HFFc6 (cell line): ENCODE measurements at places on chromosomes 2 and 18. TPM values are rescaled to one million over a fixed set of nuclear protein-coding genes. Genes with fewer than 3 reads are reported as not detected.

Gene FAM124B
- not detected in 3 replicates for total RNA-seq

Gene EML6
- 0.05 to 0.41 TPM (median 0.27 TPM) in 3 replicates for total RNA-seq

Gene ASTL
- 0.17 TPM in 1 of 3 replicates, not detected in the others for total RNA-seq

GRCh38 chr2:44137872-44138551, 30.7 kb upstream of the PPM1B start:
- H3K4me3 ChIP-seq, result no peak overlapping the region
- peaks cover 43% of the 10 kb centered on the region for H3K4me1 ChIP-seq
- peaks cover 4% of the 10 kb centered on the region for H3K27me3 ChIP-seq
- H3K27ac ChIP-seq, result no peak overlapping the region

Gene BCL2
- total RNA-seq, result 0.17 to 0.79 TPM (median 0.44 TPM) in 3 replicates
